NCI-H526 treated with DMSO at 0.1 percent for 48 hours (cell line): ENCODE measurements at places on chromosomes 5 and 9.

DNA sequence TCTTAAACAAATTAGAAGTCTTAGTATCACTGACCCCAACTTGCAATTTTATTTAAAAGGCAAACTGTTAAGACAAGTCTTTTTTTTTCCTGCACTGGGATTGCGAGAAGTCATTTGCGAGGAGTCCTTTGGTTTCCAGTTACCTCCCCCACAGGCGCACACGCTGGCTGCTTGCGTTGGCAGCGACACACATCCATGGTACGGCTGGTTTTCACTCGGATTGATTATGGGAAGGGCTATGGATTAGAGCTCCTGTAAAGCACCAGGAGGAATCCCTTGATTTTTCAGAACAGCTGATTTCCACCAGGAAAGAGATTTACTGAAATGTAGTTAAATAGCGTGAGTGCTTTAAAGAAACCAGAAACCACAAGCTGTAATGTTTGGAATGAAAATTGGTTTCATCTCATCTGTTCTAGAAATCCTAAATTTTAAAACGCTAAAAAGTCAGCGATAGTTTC, 737 bp downstream of the SLC1A3 start:
- DNase-seq, result peak; percentile 41

DNA sequence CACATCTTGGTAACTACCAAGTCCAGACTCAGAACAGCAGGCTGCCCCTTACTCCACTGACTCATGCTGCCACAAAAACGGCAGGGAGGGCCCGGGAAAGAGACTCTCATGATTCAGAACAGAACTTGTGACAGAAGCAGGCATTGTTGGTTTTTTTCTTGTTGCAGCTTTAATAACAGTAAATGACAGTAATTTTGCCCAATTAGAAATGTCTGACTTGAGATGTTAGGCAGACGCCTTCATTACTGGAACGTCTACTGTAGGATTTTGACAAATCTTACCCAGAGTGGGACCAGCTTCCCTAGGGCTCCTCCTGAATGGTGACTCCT, 77.9 kb downstream of the SEMA5A start:
- no peak for DNase-seq

GRCh38 chr5:979100-979817, 29.3 kb upstream of the NKD2 start:
- no peak for DNase-seq

- no peak for DNase-seq
Observed at GRCh38 chr5:13653709-13654108, 290.8 kb downstream of the DNAH5 start.

- no peak for DNase-seq
Observed at GRCh38 chr5:80686757-80687156, 32.0 kb upstream of the DHFR start.

GRCh38 chr9:22307013-22307711, 139.5 kb upstream of the DMRTA1 start:
- peak; percentile 27 for DNase-seq

GRCh38 chr5:172715421-172715780, 55.6 kb downstream of the DUSP1 start:
- DNase-seq, result no peak

DNA sequence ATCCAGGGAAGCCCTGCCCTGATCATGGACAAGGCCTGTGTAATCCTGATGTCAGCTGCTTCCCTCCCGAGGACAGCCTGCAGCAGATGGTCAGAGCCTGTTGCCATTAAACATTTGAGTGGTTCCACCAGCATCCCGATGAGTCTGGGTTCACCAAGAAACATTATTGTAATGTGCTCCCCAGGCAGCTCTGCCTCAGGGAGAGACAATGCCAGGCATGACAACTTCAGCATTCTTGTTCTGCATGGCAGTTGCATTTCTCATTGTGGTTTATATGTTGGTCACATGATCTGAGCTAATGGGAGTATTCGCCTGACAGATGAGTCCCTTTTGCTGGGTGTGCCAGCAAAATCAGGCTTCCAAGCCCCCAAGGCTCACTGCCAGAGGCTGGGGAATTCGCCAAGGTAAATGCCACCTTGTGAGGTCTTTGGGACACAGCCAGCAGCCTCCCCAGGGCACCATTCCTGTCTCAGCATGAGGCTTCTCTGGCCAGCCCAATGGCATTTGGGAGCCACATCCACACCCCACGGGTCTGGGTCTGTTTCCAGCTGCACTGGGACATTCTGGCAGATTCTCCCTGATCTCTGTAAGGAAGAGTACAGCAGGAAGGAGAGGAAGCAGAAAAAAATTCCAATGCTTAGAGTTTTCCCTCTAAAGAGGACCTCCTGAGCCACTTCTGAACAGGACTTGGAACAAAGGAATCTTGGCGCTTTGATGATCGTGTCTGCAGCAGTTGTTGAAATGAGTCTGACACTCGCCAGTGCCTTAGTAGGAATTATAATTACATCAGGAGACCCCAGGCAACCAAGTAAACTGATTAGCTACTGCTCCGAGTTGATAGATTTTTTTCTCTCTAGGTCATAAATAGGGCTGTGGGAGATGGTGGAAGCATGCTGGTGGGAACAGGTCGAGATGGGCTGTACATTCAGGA, 18.7 kb downstream of the KCNIP1 start:
- no peak for DNase-seq

DNA sequence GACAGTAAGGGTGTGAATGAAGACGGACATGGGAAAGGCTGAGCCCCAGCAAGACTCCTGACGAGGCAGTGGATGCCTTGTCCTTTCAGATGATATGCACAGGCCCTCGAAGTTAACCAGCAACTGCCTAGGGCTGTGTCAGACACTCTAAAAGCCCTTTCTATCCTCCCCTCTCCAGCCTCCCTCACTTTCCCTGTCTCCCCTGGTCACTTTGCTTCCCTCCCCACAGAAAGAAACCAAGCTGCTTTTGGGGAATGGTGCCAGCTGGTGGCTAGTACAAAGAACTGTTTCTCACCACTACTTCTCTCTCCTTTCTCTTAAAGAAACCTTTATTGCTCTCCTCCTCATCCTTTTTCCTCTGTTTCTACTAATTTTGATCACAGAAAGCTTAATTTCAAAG, 21.4 kb downstream of the LHFPL2 start:
- no peak for DNase-seq

- DNase-seq, result no peak
Observed at GRCh38 chr5:18091758-18092157, 457.5 kb downstream of the TAF11L14 start.

DNA sequence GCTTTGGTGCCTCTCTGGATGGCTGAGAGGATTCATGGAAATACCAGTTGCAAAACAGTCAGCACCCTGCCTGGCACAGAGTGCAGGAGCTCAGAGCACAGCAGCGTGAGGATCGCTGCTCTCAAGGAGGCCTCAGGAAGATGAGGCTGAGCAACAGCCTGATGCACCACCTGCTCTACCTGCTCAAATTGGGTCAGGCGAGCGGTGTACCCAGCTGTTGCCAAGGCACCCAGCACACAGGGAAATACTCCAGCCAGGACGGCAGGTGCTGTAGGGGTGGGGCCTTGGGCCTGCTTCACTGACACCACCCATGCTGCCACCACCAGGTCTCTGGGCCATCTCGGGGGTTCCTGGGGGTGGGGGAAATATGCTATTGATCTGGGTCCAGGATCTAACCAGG, 4.3 kb downstream of the EEIG1 start:
- DNase-seq, result peak; percentile 53

DNA sequence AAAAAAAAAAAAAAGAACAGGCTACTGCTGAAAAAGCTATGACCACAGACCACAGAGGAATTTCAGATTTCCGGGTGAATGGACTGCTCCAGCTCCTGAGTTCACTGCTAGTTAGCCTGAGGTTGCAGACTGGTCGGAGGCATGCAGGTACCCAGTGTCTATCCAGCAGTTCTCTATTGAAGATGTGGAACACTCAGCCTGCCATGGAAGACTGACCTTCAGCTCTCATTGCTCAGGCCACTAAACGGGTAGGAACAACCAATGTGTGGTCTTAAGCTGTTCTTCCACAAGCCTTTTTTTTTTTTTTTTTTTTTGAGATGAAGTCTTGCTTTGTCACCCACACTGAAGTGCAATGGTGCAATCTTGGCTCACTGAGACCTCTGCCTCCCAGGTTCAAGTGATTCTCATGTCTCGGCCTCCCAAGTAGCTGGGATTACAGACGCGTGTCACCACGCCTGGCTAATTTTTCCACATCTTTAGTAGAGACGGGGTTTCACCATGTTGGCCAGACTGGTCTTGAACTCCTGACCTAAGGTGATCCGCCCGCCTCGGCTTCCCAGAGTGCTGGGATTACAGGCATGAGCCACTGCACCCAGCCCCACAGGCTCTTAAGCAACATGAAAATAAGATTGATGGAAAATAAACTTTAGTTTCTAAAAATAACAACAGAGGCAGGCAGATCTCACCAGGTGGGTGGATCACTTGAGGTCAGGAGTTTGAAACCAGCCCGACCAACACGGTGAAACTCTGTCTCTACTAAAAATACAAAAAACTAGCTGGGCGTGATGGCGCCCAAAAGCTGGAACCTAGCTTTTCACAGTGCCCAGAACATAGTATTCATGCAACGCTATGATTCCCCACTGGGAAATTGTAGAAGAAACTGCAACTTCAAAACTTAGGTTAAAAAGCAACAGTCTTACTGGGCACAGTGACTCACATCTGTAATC, 20.0 kb upstream of the NPM1 start:
- DNase-seq, result no peak

DNA sequence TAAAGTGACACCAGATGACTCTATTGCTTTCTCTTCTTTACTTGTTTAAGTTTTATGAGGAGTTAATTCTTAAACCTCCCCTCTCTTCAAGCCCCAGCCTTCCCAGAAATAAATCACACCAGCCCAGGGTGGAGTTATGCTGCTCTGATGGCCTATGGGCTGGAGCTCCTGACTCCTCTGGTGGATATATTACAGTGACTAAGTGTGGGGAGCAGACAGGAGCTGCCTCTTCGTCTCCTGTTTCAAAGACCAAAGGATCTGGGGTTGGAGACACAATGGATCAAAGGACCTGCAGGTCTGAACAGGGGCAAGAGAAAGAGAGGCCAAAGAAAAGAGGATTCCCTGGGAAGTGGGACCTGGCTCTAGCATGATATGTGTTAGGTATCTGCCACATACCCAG, 312.0 kb upstream of the MSX2 start:
- DNase-seq, result no peak

- no peak for DNase-seq
Observed at GRCh38 chr9:98195671-98196070, 3.2 kb upstream of the CORO2A start.

DNA sequence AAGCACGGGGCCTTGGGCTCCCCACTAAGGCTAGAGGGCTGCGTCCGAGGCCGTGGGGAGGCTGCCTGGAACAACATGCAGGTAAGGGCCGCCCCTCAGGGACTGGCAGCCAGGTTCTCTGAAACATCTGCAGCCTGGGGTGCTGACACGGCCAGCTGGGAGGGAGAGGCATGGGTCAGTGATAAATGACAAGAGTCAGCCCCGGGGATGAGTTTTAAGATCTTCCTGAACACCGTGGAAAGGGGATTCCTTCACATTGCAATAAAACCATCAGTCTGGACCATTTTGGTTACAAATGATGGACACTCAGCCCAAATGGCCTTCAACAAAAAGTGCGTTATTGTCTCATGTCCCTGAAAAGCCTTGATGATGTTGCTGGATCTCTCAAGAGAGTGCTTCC, 32.9 kb upstream of the SAP30L start:
- no peak for DNase-seq

DNA sequence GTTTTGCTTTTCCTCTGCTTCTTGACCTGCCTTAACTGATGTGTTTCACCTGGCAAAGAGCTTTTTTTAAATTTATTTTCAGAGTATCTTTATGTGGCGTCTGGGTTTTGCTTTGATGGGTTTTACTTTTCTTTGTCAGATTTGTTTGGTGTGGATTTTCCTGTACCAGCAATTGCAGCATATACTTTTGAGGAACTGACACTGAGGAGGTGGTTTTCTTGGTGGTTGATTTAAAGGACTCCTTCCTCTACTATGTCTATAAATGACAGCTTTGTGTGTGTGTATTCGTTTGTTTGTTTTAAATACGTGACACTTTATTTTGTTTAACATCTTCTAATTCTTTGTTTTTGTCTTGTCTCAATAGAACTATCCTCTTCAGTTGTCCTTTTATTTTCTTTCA, 1071.9 kb upstream of the ARRDC3 start:
- DNase-seq, result no peak

- no peak for DNase-seq
Observed at GRCh38 chr5:84260140-84260539, 124.5 kb downstream of the EDIL3 start.

DNA sequence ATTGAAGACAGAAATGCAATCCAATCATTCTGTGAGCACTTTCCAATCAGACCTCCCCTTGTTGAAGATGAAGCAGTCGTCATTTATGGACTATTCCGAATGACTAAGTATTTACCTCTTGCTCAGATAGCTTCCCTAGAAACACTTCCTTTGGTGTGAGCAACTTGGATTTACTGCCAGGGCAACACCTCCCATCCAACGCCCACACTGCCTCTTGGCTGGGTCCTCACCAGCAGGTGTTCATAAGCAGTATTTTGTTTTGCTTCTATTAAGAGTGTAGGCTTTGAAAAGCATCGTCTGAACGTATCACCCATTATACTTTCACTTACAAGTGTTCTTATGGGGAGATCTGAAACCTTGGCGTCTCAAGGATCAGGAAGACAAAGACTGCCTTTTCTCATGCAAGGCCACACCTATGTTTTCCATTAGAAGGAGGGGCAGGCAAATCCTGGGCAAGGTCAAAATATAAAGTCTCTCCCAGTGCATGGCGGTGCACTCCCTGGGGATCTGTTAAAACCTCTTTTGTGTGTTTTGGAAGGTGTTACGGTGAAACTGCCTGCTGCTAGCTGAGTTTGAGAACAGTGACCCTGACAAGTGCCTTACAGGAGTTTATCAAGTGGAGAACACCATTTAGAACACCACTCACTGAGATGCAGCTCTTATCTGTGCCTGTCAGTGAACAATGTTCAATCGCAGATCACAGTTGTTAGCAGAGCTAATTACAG, 10.6 kb upstream of the MARCHF3 start:
- peak; percentile 40 for DNase-seq

GRCh38 chr9:27425827-27426510, 98.1 kb upstream of the IFNK start:
- no peak for DNase-seq

DNA sequence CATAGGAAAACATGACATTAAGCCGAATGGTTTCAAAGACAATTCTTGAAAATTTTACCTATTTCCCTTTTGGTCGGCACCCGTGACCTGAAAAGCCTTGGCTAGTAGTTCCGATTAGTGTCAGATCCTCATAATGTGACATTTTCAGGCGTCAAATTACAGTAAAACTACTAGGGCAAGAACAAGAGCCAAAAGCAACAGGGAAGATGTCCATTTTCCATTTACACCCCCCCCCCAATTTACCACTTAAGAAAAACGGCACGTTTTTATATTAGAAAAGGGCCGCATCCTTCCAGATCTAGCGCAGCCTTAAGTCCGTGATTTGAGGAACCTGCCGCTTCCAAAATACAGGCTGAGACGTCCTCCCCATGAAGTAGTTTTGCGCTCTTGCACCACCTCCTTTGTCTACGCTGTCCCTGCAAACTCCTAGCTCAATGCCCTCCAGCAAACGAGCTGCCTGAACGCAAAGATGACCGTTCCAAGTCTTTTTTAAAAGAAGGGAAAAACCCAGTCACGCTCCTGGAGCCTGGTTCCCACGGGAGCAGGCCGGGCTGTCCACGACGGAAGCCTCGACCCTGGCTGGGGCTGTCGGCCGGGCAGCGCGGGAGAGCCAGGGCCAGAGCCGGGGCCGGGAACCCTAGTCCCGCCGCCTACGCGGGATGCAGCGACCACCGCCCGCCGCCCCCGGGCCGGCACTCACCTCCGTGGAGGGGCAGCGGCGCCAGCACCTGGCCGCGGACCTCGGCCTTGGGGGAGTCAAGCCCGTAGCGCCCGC, 616 bp downstream of the RNF130 start:
- DNase-seq, result peak; percentile 29

- DNase-seq, result no peak
Observed at GRCh38 chr9:33143241-33143661, 23.9 kb downstream of the B4GALT1 start.
